Activated B cell treated with CpG ODN at 0.5 μM for 24 hours (primary cell): ENCODE measurements at places on chromosomes 7 and 10. TPM values are rescaled to one million over a fixed set of nuclear protein-coding genes. Genes with fewer than 3 reads are reported as not detected.

The PDE6C gene
- not detected in 2 replicates for total RNA-seq

GRCh38 chr10:123299598-123299997 lies 145.4 kb downstream of the BUB3 start:
- no peak for DNase-seq

DNA sequence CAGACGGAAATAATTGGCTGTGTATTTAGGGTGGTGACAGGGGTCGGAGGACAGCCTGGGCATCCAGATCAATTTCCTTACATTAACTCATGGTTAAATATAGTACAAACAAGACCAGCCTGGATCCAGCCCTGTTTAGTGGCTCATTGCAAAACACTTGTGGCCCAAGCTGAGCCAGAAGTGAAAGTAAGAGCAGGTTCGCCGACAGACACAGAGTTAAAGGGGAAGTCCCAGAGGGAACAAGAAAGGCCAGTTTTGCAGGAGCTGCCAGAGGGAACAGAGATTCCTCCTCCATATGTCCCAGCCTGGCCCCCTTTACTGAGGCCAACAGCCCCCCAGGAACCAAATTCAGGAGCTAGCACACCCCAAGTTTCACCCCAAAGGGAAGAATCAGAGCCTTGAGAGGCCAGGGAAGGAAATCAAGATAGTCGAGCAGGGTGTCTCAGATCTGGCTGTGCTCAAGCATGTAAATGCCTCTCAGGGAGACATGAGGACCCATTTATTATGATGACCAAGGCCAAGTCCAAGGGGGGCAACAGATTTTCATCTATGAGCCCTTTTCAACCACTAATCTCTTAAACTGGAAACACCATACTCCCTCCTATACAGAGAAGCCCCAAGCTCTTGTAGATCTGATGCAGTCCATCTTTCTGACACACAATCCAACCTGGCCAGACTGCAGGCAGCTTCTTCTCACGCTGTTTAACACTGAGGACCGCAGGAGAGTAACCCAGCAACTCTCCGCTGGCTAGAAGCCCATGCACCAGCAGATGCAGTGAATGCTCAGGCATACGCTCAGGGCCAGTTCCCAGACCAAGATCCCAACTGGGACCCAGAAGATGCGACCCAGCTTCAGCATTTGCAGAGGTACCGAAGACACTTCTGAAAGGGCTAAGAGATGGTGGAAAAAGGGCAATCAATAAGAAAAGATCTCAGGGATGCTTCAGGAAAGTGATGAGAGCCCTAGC lies 15.9 kb upstream of the ADCK2 start:
- DNase-seq = no peak

- DNase-seq = no peak
Observed at GRCh38 chr10:14926722-14927416, 27.0 kb downstream of the DCLRE1C start.
